ENCODE measurements at places on chromosomes 2 and 18. TPM values are rescaled to one million over a fixed set of nuclear protein-coding genes. Genes with fewer than 3 reads are reported as not detected.

Gene NDUFS1
- total RNA-seq: 65.2 TPM

Gene DSG1
- not detected for total RNA-seq

Gene NYAP2
- total RNA-seq: 2.0 TPM

Gene CNDP1
- 0.49 TPM for total RNA-seq

Gene YIPF4
- 35.4 TPM for total RNA-seq

Gene KIAA2012
- total RNA-seq: not detected

DNA sequence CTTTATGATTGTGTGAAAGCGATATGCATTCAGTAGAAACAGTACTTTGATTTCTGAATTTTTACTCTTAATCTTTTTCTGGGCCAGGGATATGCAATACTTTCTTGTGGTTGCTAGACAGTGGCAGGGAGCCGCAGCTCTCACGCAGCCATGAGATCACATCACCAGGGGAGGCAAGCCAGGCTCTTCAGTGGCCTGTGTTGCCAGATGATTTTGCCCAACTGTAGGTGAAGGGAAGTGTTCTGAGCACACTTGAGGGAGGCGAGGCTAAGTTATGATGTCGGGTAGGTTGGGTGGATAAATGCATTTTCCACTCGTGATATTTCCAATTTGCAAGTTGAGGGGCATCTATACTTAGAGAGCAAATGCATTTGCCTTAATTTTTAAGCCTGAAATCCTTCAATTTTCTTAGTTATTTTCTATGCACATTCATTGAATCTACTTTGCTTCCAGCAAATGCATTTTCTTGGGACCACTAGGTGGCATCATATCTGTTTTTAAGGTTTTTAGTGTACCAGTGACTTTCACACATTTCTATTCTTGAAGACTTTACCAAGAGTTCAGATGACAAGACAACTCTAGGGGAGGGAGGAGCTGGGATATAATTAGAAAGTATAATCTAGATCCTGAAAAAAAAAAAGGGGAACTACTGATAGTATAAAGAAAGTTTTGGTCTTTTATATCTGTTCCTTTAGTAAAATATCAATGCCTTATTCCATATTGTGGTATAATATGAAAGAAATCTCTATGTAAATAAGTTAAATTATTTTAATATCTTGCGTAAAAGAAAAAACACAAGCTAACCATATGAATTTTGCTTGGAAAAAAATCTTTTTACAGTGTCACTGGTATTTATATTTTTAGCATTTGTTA is 643.3 kb downstream of the SOCS6 start:
- DNase-seq: no peak

DNA sequence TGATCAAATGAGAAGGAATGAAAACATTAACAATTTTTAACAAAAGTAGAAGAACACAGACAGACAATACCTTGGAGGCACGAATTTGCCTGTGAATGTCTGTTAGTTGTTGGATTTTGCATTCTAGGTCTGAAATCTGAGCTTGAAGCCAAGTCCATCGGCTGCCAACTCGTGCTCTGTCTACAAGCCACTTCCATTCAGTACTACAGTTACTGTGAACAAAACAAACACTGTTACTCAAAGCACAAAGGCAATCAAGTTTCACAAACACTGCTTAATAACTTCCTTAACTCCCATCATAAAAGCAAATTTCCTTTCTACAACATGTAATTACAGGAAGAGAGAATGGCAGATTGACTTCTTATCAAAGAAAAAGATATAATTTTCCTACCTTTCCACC is 42.2 kb downstream of the KANSL1L start:
- DNase-seq: no peak

DNA sequence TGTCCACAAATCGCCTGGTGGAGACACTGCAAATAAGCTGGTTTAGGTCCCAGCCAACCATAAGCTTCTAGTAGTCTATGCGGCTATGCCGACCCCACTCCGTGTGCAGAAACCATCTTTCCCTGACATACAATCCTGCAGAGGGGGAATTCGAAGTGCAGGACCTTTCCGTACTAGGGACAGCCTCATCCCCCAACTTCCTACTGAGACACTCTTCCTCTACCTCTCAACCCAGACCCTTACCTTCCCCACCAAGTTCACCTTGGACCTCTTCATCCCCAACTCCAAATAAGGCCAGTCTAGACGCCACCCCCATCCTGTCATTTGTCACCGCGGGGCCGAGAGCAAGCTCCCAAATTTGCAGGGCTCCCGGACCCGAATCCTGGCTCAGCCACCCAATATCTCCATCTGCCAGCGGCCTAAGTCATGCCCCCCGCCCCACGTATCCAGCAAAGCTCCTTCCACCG is 496 bp downstream of the SUCLG1 start:
- no peak for DNase-seq

Data from aorta (tissue), 5 donors.